Fibroblast of gingiva (primary cell): ENCODE measurements at places on chromosomes 2 and 18.

DNA sequence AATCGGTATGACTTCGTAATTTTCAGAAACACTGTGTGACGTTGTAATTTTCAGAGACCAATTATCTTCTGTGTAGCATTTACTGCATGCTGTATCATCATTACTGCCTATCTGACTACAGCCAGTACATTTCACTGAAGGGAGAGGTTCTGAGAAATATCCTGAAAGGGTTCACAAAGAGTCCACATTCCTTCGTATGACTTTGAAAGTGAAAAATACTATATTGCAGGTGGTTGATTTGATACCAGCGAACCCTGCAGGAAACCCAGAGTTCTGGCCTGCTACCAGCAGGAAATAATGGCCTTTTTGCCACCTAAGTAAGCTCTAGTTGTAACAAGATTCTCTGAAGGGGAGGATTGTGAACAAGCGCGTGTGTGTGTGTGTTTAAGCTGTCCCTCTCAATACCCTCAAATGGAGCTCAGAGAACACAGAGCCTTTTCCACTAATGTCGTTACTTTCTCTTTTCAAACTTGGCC lies 155.5 kb downstream of the ARHGAP28 start:
- no peak for DNase-seq

DNA sequence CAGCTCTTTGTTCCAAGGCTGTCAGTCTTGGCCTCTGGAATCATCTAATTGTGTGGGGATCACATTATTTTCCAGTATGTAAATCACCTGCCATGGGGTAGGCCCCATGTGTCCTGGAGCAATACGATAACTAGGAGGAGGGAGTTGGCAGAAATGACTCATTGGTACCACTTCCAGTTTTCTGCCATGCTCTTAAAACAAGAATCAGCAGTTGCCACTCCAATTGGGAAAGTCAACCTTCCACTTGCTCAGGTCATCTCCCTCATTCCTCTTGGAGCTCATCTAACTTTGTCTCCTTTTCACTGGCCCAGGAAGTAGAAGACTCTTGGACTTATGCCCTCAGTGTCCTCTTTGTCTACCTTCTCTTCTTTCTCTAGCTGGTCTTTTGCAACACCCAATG lies 487.0 kb downstream of the SLC4A3 start:
- no peak for DNase-seq

GRCh38 chr2:161946489-161947107 lies 127.4 kb downstream of the DPP4 start:
- peak; percentile 1 for DNase-seq

DNA sequence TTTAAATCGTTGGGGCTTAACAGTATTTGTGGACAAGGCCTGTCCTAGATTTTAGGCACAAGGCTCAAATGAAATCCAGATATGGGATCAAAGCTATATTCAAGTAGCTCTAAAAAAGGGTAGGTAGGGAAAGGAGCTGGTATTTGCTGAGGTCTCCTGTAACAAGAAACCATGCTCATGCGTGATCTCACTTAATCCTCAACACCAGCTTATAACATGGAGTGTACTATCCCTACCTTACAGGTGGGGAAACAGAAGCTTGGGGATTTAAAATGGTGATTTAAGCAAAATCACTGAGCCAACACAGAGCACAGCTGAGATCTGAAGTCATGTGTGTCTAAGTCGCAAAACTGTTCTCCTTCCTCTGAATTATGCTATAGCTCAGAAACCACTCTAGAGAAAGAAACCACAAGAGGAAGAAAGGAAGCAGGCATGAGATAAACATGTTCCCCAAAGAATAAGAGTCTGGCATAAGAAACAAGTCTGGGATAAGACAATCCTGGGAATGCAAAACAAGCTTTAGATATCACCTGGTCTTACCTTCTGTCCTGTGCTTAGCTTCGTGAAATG lies 43.1 kb downstream of the CYRIA start:
- no peak for DNase-seq

DNA sequence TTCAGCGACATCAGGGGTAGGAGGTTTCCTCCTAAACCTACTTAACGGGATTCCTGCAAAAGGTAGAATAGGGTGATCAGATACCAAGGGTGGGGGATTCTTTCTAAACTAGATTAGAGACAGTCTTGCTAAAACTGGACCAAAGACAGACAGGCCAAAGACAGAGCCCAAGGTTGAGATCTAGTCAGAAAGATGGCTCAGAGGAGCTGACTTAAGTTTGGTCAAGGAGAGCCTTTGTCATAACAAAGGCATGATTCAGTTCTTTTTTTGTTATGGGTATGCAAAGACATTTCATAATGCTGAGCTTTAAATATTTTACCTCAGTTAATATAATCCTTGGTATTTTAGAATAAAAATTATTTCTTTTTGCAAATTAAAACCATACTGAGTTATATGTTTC lies 17.8 kb upstream of the GPR75 start:
- no peak for DNase-seq

DNA sequence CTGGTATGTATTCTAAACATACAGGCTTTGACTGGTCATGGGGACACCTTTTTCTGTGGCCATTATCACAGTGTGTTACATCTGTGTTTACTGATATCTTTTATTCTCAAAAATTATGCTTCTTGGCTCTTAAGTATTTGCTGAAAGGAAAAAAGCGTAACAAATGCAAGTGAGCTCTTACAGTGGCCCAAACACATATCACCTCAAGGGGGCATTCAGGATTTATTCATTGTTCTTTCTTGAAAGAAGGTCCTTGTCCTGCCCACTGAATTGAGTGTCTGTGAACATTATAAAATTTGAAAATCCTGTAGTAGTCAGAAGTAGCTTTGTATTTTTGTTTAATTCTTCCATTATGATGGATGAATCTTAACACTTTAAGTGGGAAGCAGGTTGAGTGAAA lies 454.5 kb downstream of the XIRP2 start:
- DNase-seq: no peak

DNA sequence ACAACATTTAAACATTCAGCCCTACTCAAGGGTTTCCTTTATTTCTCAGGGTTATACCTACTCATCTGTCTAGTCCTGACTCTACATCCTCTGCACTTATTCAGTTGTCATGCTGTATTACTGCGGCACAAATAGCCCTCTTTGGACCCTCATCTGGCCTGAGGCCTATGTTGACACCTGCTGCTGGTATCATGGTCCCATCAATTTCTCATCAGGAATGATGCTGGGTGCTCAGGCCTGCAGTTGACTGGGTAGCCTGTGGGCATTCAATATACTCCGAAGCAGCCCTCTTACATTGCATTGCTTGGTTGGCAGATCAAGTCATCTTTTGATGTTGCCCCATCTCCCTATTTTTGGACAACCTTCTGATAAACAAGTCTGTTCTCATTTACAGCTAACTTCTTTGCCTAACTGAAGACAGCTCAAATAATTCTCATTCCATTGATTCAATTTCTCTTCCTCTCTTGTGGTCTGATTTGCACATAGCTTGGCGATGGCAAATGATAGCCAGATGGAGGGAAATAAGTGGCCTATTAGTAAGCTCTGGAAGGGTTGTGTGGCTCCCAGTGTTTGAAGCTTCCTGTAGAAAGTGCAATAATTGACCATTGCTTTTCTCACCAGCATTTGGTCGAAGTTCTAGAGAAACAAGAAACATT lies 19.1 kb upstream of the MC4R start:
- peak; percentile 85 for DNase-seq

- DNase-seq: no peak
Observed at GRCh38 chr2:10820562-10820961, 8.0 kb upstream of the PDIA6 start.

DNA sequence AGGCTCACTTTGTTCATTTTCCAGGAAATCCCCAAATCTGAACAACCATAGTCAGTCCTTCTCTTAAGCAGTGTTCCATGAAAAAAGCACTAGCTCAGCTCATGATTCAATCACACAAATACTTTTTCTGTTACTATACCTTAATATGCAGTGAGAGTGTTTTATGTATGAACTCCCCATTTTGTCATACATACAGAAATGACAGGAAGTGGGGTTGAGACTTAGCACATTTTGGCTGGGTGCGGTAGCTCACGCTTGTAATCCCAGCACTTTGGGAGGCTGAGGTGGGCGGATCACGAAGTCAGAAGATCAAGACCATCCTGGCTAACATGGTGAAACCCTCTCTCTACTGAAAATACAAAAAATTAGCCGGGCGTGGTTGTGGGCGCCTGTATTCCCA lies 55.2 kb upstream of the DTNB start:
- DNase-seq: no peak

- no peak for DNase-seq
Observed at GRCh38 chr2:170070778-170071177, 107.2 kb upstream of the MYO3B start.

DNA sequence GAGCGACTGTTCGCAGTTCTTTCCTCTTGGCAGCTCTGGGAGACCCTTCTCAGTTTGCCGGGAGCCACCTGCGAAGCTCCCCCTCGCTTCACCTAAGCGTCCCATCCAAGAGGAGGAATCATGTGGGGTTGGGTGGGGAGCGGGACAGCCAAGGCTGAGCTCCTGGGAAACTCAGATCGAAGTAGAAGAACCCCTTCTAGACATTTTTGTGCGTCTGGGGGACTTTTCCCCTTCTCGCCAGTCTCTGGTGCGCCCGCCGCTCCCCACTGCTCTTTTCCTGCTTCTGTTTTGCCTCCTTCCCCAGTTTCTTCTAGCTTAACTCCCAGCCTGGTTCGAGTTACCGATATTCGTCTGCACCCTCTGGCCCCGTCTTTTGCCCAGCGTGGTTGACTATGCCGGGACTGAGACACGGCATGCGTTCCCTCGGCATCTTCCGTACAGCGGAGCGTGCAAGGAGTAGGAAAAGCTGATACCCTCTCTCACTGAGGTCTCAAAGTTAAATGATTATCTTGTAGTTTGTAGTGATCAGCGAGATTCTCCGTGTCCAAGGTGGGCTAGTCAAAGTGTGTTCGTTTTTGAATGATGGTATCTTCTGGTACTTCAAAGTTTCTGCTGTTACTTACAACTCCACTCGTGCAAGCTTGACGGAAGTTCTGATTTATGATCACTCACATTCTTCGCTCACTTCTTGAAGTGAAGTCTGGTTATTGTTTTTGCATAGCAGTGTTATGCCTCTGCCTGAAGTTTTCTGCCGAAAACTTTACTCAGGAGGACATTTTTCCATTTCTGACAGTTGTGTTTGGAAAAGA lies 664 bp downstream of the CAMKMT start:
- peak; percentile 53 for DNase-seq

DNA sequence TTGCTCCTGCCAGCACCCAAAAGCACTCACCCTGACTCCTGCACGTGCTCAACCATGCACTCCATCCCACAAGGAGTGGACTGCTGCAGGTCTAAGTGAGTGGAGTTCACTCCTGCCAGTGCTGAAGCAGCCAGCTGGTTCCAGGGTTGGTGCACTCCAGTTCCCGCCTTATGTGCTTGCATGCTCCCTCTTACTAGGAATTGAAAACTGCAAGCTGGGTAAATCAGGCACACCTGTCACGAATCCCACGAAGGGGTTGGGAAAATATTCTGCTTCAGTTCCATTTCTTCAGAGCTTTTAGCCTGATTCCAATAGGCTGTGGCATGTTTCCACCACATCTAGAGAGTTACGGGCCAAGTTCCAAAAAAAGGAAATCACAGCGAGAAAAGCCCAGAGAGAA lies 1365.5 kb upstream of the CHAC2 start:
- DNase-seq: no peak

DNA sequence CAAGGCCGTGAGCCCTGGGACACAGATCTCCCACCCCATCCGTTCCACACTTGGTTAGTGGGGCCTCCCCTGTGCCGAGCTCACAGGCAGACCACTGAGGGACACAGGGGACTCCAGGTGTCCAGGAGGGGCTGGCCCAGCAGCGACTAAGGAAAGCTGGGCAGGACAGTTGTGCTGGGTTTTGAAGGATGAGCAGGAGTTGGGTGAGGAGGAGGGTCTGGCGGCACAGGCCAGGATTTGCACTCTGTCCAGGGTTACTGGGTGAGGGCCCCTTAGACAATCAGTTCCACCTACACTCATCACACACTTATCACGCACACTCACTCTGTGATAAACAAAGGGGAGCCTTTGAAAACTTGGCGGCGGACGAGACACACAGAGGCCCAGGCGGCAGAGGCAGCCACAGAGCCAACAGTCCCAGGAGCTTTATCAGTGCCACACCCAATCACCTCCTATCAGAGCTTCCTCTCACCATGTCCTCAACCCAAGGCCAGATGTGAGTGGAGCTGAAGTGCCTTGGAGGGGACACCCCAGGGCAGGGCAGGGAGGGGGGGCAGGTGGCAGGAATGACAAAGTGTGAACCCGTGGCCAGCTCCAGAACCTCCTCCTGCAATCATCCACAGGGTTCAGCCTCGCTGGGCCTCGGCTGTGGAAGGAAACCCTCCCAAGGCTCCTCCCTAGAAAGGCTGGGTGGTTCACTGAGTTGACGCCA lies 26.6 kb downstream of the BIN1 start:
- no peak for DNase-seq

- no peak for DNase-seq
Observed at GRCh38 chr2:46296216-46296839, 879 bp upstream of the EPAS1 start.

- peak; percentile 74 for DNase-seq
Observed at GRCh38 chr2:55311444-55311870, 42.4 kb upstream of the MTIF2 start.

DNA sequence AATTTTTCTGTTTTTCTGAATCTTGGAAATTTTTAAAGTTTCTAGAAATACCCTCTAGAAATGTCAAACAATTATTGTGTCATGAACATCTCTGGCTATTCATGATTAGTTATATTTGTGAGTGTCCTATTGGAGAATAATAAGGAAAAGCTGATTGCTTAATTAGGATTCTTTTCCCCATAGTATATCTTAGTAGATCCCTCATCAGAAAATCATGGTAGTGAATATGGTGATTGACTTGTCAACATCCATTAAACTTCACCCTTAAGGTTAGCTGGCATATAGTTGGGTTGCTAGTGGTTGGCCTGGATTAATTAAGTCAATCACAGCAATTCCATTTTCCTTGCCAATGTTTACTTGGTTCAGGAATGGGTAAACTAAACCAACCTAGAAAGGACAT lies 18.7 kb upstream of the NABP1 start:
- no peak for DNase-seq

GRCh38 chr2:224870341-224870740 lies 154.2 kb upstream of the CCDC195 start:
- DNase-seq: peak; percentile 49

DNA sequence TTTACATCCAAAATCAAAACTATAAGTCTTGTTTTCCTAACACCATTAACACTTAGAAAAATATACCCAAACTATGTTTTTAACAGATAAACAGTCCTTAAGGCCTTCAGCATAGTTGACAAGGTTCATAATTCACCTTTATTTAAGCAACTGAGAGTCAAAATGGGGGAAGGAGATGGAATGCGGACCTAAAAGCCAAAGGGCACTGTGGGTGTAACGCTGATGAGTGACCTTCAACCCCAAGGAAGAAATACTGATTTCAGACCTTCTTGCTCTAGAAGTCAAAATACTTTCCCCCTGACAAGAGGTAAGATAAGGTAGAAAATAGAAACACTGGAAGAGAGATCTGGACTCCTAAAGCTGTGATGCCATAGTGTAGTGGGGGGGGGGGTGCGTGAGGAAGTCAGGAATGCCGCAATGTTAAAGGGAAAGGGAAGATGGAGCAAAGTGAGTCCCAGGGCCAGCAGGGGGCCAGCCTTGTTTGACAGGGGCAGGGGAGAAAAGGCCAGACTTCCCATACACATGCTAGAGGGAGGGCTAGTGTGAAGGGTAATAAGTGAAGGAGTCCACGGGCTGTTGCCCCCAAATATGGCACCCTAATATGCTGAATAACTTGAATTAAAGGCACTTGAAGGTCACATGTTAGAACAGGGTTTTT lies 31.4 kb downstream of the CCDC93 start:
- no peak for DNase-seq
